ENCODE measurements at places on chromosomes 5 and 9. TPM values are rescaled to one million over a fixed set of nuclear protein-coding genes. Genes with fewer than 3 reads are reported as not detected.

Gene IFNE
- not detected for total RNA-seq

DNA sequence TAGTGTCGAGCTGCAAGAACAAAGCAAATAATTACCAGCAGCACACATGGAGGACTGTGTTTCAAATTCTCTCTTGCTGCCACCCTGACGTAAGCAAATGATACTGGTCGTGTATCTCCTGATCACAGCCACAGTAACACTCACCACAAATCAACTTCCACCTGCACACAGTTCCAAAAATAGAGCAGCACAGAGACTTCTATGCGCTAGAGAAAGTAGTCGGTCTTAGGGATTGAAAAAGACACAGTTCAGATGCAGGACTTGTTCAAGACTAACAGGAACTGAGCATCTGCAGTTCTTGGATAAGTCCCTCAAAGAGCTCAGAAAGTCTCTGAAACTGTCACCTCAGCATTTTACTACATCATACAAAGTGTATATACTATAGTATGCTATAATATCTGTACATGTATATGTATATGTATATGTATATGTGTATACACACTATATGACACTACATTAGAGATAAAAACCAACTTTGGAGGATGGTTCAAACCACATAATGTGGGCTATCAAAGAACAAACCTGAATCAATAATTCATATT is 279.0 kb downstream of the GLIS3 start:
- DNase-seq, result no peak

DNA sequence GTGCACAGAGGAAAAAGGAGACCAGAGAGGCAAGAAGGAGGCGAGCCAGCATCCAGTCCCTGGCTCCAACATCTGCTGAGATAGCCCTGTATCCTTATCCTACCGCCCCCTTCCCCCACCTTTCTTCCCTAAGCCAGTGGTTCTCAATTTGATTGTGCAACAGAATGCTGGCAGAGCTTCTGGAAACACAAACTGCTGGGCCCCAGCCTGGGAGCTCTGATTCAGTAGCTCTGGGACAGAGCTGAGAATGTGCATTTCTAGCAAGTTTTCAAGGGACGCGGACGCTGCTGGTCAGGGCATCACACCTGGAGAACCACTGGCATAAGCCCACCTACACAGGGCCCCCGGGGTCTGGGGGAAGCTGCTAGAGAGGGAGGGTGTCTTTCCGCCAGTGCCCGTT is 21.1 kb downstream of the AK8 start:
- DNase-seq, result no peak

DNA sequence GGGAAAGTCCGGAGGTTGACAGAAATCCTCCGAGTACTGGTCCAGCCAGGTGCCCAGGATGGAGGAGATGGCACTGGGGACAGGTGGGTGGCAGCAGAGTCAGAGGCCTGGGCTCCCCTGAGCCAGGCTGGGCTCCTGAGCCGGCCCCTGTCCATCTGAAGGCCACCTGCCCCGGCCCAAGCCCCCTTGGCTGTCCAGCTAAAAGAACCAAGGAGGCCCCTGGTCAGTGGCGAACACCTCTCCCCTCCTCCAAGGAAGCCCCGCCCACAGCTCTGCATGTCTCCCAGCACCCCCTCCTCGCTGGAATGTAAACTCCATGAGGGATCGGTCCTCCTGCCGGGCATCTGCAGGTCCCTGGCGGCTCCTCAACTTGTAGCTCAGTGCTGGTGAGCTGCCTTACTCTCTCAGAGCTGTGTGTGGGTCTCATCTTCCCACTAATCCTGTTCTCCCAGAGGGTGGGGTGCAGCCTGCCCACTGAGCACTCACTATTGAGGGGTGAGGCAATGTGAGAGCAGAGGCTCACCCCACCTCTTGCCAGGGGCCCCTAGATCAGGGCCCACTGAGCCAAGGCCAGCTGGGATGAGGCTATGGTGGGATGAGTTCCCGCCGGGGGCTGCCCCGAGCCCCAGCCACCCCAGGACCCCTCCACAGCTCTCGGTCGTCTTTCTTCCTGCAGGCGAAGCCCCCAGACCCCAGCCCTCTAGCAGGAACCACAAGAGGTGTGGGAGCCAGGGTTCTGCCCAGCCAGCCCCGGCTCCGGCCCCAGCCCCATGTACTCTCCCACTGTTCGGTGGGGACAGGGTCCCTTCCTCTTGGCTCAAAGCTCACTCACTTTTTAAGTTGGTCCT is 12.0 kb downstream of the RALGDS start:
- no peak for DNase-seq

Gene ARHGEF39
- 0.59 TPM for total RNA-seq

DNA sequence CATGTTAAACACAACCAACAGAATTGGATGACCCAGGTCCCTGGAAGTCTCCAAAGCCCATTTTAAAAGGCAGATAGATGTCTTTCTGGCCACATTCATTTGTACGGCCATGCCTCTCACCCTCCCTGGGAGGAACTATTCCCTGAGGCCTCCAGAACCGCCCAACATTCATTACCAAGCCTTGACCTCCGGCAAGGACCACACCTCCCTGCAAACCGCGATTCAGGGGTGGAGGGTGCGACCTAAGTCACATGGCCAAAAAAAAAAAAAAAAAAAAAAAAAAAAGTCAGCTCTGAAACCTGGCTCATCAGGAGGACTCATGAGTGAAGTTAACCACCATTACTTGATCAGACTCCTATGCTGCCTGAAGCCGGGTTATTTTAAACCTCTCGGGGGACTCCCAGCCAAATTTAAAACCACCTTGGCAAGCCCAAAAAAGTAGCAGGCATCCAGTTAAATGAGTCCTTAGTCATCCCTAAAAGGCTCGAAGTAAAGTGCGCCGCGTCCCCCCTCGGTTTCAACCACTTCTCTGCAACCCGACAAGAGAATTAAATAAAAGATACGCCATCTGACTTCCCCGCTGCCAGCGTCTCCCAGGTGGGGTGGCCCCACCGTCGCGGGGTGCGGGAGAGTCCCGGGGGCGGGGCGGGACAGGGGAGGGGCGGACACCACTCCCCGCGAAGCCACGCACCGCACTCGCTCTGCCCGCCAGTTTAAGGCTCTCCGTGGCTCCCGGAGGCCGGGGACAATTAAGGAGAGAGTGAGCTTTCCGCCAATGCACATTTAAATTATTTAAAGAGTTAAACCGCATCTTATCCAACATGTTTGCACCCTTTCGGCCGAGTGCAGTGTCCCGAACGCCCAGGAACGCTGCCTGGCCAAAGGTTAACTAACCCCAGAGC is 2.3 kb downstream of the KLF9 start:
- DNase-seq, result peak; percentile 46

Gene RNF180
- not detected for total RNA-seq

- no peak for DNase-seq
These were observed 640 bp downstream of the SURF4 start for GRCh38 chr9:133375116-133375723.

GRCh38 chr5:142014911-142015584 is 2.2 kb upstream of the GNPDA1 start:
- DNase-seq, result no peak

- DNase-seq, result no peak
These were observed 19.1 kb downstream of the TDRD7 start for GRCh38 chr9:97431044-97431441.

GRCh38 chr5:124088289-124089032 is 576.5 kb downstream of the CSNK1G3 start:
- DNase-seq, result no peak

- no peak for DNase-seq
These were observed 393.4 kb upstream of the IRX4 start for GRCh38 chr5:2276101-2276500.

DNA sequence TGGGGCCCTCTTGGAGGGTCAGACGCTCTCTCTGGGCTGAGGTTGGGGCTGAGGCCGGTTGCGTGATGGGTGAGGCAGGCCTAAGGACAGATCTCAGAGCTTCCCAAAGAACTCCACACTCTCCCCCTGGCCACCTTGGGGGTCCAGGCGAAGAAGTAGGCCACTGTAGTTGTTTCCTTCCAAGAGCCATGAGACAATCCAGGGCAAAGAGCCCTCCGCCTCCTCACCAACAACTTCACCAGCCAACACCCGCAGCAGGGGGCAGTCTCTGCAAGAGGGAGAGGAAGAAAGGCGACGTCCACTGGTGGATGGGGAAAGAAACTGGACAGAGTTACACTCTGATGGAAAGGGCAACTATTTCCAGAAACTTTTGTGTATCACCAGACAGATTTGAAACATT is 10.7 kb downstream of the SLC35A4 start:
- no peak for DNase-seq

Gene DDX46
- total RNA-seq, result 68.8 TPM

Gene C5orf34
- total RNA-seq, result 4.4 TPM

DNA sequence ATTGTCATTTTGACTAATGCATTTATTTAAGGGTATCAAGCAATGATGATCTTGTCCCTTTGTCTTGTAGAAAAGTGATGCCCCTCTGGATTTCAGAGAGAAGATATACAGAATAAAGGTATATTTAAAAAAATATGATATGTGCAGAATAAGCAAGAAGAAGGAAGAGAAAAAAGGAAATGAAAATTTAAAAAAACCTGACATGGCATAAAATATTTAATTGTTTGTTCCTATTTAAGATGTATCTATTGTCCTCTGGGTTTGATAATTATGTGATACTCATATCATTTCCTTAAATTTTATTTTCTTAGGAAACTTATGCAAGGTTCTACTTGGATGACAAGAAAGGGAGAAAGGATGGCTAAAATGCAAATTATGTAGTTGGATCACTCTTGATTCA is 983.7 kb upstream of the CDH6 start:
- no peak for DNase-seq

DNA sequence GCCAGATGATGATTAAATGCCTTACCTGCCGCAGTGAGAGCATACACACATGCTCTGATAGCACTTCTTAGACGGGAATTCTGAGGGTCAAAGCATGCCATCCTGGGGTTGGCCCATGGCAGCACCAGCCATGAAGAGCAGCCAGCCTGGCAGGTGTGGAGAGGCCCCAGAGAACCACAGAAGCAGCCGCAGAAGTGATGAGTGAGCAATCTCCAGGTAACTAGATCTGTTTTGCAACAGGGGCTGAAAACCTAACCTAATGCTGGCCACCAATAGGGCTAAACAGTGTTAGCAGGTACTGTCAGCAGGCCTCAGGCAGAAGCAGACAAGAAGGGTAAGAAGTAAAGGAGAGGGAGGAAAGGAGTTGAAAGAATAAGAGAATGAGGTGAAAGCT is 33.5 kb upstream of the HOMER1 start:
- DNase-seq, result no peak

Gene ZNF462
- total RNA-seq, result not detected

DNA sequence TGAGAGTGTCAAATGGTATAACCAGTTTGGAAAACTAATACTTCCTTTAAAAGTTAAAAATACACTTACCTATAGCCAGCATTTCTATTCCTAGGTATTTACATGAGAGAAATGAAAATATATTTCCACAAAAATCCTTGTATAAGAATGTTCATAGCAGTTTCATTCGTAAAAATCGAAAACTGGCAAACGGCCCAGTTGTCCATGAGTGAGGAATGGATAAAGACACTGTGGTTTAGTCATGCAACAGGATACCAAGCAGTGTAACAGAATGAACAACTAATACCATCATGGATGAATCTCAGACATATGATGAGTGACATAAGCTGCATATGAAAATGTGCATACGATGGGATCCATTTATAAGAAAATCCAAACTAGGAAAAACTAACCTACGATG is 136.7 kb downstream of the MACROH2A1 start:
- no peak for DNase-seq

Gene PTGS1
- 8.9 TPM for total RNA-seq

- DNase-seq, result no peak
These were observed 209.8 kb upstream of the ELAVL2 start for GRCh38 chr9:24035816-24036215.

Gene PCDHB5
- not detected for total RNA-seq

Gene NTRK2
- total RNA-seq, result 0.10 TPM

GRCh38 chr5:93582677-93583438 is at the start of gene NR2F1:
TSS of gene NR2F1 (plus strand) at chr5:93583222. CDS start at chr5:93585024, 1,802 bp downstream.
- DNase-seq, result no peak

Gene ZNF366
- not detected for total RNA-seq

DNA sequence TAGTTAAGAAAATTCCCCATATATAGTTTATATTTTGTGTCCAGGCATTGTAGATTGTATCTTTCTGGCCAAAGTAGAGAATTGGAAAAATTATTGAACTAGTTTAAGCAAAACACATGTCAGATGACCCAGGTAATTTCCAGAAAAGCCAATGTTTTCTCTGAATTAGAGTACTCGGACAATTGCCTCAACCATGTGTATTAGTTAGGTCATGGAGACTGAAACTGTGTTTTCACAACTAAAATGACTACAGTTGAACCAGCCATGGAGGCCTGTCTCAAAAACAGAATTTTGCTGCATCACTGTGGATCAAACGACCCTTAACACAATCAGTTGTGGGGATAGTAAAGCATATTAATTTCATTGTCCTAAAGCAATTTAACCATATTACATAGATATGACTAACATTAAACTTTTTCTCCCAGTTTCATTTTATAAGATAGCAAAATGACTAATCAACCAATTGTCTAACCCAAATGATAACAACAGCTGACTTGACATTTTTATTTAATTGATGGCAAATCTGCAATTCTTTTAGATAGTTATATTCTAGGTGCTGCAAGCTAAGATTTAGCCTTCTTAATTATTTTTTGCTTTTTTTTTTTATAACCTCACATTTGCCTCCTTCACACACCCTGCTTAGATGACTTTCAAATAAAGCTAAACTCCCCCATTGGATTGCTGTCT is 39.2 kb upstream of the SPDL1 start:
- no peak for DNase-seq

GRCh38 chr9:36485647-36486328 is 85.7 kb upstream of the RNF38 start:
- DNase-seq, result no peak

DNA sequence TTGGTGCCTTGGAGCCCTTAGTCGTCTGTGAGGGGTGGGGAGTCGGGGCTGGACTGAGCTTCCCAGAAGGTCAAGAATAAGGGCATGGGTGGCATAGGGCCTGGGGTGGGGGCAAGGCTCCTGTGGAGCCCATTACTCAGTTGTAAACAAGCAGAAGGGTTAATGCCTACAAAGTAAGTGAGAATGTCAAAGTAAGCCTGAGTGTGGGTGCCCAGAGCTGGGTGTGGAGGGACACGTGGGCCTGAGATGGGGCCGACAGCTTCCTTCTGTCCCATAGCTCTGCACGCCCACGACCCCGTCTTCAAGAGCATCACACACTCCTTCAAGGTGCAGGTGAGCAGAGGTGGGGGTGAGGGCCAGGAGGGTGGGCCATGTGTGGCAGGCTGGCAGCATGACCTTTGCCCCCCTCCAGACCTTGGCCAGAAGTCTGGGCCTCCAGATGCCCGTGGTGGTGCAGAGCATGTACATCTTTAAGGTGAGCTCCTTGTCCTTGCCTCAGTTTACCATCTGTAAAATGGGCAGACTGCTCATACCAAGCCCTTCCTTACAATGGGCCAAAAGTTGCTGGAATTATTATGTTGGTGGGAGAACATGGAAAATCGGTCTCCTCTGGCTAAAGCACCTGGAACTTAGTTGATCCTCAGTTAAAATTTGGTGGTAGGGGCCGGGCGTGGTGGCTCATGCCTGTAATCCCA is 11.1 kb downstream of the DOLK start:
- DNase-seq, result no peak

Gene GLRA1
- total RNA-seq, result not detected

DNA sequence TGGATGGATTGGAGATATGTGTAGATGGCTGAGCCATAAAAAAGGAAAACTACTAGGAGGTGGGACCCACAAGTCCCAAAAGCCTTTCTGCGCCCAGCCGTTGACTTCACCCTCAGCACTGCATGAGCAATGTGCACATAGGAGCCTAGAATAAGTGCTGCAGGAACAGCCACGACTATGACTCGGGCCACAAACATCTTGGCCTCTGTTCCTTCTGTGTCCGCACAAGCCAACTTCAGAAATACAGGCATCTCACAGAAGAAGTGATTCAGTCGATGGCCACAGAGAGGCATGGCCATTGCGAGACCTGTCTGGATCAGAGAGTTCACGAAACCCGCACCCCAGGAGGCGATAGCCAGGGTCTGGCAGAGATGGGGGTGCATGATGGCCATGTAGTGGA is 587 bp downstream of the OR2Y1 start:
- no peak for DNase-seq

Gene SCGB3A2
- total RNA-seq, result not detected

Data from activated B cell treated with CpG ODN at 0.5 μM for 24 hours (primary cell).